ENCODE measurements at places on chromosomes 4 and X. TPM values are rescaled to one million over a fixed set of nuclear protein-coding genes. Genes with fewer than 3 reads are reported as not detected.

RAB9B gene
- 2.7 TPM for polyA plus RNA-seq

TRIM75 gene
- not detected for polyA plus RNA-seq

- DNase-seq: no peak
Observed at GRCh38 chrX:28312965-28313364, 274.3 kb upstream of the IL1RAPL1 start.

DNA sequence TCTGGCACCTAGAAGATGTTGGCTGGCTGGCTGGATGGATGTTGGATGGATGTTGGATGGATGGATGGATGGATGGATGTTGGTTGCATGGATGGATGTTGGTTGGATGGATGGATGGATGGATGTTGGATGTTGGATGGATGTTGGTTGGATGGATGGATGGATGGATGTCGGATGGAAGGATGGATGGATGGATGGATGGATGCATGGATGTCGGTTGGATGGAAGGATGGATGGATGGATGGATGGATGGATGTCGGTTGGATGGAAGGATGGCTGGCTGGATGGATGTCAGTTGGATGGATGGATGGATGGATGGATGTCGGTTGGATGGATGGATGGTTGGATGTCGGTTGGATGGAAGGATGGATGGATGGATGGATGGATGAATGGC, 96.7 kb downstream of the PSAPL1 start:
- DNase-seq: no peak

- no peak for DNase-seq
Observed at GRCh38 chr4:145326491-145326890, 146.1 kb upstream of the OTUD4 start.
